ENCODE measurements at places on chromosomes 5 and 9.

GRCh38 chr5:160339406-160340130, 27.2 kb upstream of the CCNJL start:
- DNase-seq, result no peak

DNA sequence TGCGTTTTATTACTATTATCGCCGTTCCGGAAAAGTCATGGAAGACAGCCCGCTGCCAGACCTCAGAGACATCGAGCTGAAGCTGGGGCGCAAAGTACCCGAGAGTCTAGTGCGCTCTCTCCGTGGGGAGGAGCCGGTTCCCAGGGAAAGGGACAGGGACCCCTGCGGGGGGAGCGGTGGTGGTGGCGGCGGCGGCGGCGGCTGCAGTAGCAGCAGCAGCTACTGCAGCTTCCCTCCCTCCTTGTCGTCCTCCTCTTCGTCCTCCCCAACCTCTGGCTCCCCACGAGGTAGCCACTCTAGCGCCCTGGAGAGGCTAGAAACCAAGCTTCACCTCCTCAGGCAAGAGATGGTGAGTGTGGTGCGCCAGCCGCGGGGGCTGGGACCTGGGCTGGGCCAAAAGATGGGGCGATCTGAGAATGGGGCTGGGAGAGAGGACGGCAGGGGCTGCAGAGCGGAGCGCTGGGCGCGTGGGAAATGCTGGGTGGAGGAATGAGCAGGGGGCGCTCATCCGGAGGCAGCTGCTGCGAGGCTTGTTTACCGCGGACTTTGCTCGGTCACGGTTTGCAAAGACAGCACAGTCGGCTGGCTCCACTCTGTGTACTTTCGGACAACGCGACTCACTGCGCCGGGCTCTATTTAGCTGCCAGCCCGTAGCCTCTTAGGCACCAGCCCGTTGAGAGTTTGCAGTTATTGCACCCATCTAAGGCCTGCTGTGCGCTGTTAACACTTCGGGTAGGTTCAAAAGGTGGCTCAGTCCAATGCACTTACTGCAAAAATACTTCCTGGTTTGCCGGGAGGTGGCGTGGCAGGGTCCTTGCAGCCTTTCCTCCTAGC, 1.1 kb downstream of the LURAP1L start:
- no peak for DNase-seq

DNA sequence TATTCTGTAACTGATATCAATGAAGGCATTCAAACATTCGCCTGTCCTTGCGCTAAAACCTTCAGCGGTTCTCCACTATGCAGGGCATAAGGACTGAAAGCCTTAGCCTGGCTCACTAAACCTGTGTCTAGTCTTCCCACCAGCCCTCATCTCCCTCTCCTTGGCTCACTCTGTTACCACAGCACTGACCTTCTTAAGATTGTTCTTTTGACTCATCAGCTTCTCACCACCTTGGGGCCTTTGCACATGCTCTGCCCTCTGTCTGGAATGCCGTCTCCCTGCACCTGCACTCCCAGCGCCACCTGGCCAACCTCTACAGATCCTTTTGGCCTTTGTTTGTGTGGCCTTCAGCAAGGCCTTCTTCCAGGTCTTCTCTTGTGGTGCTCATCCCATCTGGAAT, 131.8 kb upstream of the IER5L start:
- no peak for DNase-seq

GRCh38 chr9:18610956-18611355, 137.0 kb downstream of the ADAMTSL1 start:
- no peak for DNase-seq

GRCh38 chr5:15363601-15364000, 136.4 kb upstream of the FBXL7 start:
- no peak for DNase-seq

DNA sequence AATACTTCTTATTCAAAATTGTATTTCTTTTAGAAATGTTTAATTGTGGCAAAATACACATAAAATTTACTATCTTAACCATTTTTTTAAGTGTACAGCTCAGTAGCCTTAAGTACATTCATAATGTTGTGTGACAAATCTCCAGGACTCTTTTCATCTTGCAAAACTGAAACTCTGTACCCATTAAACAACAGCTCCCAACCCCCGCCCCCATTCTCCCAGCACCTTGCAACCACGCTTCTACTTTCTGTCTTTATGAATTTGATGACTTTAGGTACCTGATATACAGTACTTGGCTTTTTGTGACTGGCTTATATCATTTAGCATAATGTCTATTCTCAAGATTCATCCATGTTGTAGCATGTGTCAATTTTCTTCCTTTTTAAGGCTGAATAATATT, 2.8 kb upstream of the IL5 start:
- DNase-seq, result no peak

- DNase-seq, result no peak
These were observed 467.8 kb downstream of the TMEM232 start for GRCh38 chr5:110258460-110259216.

DNA sequence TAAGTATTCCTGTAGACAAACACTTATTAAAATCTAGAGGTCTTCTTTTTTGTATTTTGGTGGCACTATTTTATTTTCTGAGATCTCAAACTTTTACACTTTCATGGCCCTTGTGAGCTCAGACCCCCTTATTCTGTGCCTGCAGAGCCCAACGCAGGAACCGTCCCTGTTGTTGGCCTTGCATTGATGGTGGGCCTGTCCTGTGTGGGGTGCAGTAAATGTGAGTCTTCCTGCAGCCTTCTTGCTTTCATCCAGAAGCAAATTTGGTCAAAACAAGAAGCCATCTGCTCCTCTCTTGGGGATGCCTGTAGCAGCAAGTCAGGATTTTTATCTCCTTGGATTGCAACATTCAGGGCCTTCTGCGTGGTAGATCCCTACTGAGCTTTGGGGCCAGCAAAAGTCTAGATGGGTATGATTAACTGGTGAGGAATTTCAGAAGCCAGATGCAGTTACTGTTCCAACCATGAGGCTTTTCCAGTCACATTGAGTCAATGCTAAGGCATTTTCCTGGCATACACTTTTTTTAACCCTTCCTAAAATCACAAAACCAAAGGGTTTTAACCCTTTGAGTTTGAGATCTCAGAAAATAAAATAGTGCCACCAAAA, 31.7 kb downstream of the BASP1 start:
- no peak for DNase-seq

DNA sequence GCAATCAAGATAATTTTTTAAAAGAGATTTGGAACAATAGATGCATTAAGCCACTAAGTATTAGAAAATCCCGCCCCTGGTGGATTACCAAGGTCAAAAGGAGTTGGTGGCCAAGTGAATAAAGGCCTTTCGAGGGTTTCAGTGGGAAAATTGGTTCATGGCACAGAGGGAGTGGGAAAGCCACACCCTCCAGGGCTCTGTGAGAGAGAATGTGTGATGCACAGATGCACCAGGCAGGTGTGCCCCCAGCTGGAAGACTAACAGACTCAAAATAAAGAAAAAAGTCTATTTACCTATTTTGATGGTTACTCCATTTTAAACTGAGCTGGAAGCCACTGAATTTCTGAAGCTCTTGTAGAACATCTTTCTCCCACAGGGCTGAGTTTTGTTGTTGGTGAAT, 278.0 kb downstream of the DRD1 start:
- no peak for DNase-seq

GRCh38 chr5:38845526-38846378, at the start of gene OSMR:
OSMR (plus strand) TSS chr5:38846012; CDS start chr5:38869045, 23,033 bp downstream.
- no peak for DNase-seq

GRCh38 chr5:59597690-59598546, 295.6 kb downstream of the PDE4D start:
- DNase-seq, result no peak

DNA sequence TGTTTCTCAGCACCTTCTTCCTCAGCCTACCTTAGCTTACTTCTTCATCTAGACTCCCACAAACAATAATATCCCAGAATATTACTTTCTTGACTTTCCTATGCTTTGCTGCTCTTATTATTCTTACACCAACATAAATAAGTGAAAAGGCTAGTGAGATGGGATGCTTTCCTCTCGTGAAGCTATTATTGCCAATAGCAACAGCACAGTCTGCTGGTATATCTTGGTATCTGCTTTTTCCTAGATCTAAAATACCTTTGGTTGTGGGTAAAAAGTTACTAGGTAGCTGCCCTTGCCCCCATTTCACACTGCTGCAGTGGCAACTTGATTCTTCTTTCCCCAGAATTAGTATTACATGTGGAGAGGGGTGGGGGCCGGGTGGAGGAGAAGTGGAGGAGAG, 26.1 kb upstream of the GLIPR2 start:
- DNase-seq, result no peak

DNA sequence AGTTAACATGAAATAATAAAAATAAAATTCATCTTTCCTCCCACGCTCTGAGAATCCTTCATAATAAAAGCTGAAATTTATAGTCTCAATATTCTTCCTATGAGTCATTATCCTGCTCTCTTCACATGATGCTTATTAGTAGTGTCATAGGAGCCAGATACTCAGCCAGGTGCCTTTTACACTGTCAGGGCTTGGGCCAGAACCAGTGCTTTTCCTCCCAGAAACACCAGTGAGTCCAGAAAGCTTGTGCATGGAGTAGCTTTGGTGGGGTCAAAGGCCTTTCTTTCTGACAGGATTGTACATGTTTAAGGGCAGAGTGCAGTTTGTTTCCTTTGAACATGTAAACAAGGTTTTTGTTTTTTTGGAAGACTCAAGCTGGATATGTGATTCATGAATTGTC, 6.8 kb downstream of the LSM11 start:
- no peak for DNase-seq

GRCh38 chr5:10466446-10467073, 24.9 kb downstream of the ROPN1L start:
- no peak for DNase-seq

DNA sequence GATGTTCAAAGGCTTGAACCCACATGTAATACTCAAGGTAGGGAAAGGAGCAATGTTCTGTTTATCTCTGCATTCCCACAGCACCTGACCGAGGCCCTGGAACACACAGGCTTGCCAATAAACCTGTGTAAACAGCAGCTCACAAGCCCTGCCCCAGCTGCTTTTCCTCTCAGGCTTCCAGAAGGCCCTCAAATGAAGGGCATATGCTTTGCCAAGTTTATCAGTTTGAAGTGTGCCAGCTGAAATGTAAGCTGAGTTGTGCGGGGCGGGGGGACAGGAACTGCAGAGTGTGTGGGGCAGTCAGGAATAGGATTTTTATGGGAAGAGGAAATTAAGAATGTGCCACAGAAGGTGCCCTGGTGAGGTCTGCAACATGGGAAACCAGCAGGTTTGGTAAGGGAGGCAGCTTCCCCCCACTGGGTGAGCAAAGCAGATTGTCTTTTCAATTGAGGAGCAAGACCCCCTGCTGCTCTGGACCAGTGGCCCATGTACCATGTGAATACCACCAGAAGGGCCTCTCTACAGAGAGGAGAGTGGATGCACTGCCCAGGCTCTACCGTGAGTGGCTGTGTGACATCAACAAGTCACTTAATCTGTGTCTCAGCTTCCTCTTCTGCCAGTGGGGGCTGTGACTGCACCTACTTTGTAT, 194.8 kb downstream of the SPOCK1 start:
- no peak for DNase-seq

- no peak for DNase-seq
These were observed 20.6 kb downstream of the OLFML2A start for GRCh38 chr9:124797343-124798103.

DNA sequence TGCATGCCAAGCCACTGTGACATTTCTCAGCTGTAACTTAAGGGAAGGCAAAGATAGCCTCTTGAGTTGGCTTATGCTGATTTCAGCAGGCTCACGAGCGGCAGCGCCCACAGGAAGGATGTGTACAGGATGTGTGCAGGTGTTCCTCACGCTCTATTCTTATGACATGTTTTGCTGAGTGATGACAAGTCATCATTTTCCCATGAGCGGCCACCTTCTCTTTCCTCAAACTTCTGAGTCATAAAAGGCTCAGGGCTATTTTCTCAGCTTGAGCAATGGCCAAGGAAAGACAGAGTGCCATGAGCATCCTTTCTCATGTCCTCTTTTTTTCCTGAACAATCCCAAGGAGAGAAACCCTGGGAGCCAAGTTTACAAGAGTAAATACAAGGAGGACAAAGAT, 365.9 kb downstream of the PLK2 start:
- no peak for DNase-seq

GRCh38 chr5:61598126-61598525, 266.1 kb downstream of the ZSWIM6 start:
- DNase-seq, result no peak

DNA sequence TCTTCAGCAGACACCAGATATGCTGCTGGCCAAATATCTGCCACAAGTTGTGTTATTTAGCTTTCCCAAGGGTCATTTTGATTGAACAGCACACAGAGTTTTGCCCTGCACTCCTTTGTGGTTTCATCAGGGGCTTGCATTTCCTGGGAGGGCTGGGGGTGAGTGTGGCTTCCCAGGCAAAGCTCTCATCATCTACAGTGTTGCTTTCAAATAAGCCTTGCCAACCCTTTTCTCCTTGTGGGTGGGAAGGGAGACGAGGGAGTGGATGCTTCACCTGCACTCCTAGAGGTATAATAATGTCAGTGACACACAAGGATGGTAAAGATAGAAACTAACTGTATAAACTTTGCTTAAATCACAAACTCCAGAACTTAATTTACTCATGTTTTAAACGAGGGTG, 107.0 kb downstream of the MARCHF11 start:
- DNase-seq, result no peak

GRCh38 chr9:76216161-76216649, 178.0 kb downstream of the RFK start:
- no peak for DNase-seq

DNA sequence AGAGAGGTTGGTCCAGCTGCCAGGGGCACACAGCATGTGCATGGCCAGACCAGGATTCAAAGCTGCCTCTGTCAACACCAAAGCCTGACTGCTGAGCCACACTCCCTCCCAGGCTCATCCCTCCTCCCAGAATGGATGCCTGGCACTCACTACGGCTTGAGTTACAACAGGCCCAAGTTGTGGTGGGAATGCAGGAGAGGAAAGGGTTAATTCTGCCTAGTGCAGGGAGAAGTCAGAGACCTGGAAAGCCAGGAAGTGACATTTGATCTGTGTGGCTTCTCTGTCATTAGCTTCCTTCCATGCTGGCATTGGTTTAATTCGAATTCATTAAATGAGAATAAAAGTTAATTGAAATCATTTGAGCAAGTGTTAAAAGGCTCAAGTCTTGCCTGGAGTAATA, 150.0 kb downstream of the NSG2 start:
- no peak for DNase-seq

DNA sequence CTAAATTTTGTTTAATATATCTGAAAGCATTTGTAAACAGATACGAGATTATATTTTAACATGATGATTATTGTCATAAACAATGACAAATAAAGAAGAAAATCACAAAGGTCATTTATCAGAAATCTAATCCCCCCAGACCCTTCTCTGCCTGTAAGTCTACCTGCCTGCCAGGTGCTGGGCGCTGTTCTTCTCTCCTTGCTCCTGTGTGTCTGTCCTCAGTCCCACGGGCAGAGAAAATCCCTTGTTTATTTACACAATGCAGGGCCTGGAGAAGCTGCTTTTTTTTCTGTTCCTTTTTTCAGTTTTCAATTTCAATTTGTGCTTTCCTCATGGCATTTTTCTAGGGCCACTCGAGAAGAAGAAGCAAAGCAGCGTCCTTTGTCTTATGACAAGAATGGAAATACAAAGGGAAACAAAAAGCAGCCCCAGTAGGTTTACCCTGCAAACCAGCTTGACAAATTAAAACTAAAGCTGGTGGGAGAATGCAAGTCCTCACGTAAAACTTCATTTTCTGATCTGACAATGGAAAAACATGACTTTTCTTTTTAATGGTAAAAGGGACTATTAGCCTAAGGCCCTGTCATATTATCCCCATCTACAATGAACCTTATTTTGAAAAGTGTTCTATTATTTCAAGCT, 282.4 kb upstream of the KLF9 start:
- no peak for DNase-seq
